ENCODE measurements at places on chromosomes 13 and 19. TPM values are rescaled to one million over a fixed set of nuclear protein-coding genes. Genes with fewer than 3 reads are reported as not detected.

The MVB12A gene
- total RNA-seq: 50.4 TPM

The LILRB3 gene
- total RNA-seq: not detected

The CYSLTR2 gene
- total RNA-seq: not detected

The SLC17A7 gene
- 1.1 TPM for total RNA-seq

The ZNF675 gene
- 31.5 TPM for total RNA-seq

The KL gene
- not detected for total RNA-seq

The ZNF626 gene
- total RNA-seq: 17.5 TPM

The UQCRFS1 gene
- total RNA-seq: 46.1 TPM

- H3K36me3 ChIP-seq: no peaks in the 10 kb centered on the region
- no peak overlapping the region for H3K4me3 ChIP-seq
- H3K27me3 ChIP-seq: no peaks in the 10 kb centered on the region
- H3K4me1 ChIP-seq: no peaks in the 10 kb centered on the region
Measured at GRCh38 chr13:75763512-75763911, 127.4 kb downstream of the LMO7 start.

- no peaks in the 10 kb centered on the region for H3K4me1 ChIP-seq
- no peak overlapping the region for H3K4me3 ChIP-seq
- H3K27ac ChIP-seq: no peak overlapping the region
- H3K27me3 ChIP-seq: no peaks in the 10 kb centered on the region
- no peak for DNase-seq
- H3K36me3 ChIP-seq: peaks cover under 1% of the 10 kb centered on the region
Measured at GRCh38 chr19:42189133-42189532, 28.3 kb downstream of the DEDD2 start.

- no peaks in the 10 kb centered on the region for H3K27me3 ChIP-seq
- no peak for DNase-seq
- no peaks in the 10 kb centered on the region for H3K36me3 ChIP-seq
- H3K4me3 ChIP-seq: no peak overlapping the region
- no peak overlapping the region for H3K27ac ChIP-seq
Measured at GRCh38 chr19:10946958-10947657, 13.7 kb upstream of the SMARCA4 start.

GRCh38 chr13:32528358-32528757 lies 10.2 kb downstream of the N4BP2L2 start:
- no peak overlapping the region for H3K27ac ChIP-seq
- DNase-seq: no peak
- peaks cover 16% of the 10 kb centered on the region for H3K36me3 ChIP-seq
- H3K27me3 ChIP-seq: no peaks in the 10 kb centered on the region
- no peaks in the 10 kb centered on the region for H3K4me1 ChIP-seq

DNA sequence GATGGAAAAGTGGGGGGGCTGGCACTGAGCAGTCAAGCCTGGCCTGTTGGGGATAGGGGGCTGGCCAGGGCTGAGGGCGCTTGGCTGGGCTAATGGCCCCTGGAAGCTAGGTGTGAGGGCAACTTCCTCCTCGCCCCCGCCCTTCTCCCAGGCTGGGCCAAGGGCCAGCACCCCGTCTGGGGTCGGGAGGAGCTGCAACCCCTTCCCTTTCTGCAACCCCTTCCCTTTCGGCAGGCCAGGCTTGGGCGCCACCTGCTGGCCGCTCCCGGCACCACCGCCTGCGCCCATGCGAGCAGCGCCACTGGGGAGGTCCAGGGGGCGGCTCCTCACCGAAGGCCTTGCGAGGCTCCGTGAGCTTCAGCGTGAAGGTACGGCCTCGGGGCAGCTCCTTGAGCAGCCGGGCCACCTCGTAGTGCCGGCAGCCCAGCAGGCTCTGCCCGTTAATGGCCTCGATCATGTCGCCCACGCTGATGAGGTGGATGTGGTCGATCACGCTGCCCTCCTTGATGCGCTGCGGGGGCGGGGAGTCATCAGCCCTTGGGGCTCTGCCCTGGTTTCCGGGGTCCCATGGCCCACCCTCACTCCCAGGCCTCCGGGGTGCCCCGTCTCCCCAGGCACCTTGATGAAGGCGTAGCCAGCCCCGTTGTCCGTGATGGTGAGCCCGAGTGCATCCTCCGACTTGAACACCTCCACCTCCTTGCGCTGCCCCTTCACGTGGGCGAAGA lies 5.0 kb upstream of the PTGER1 start:
- H3K4me1 ChIP-seq: no peaks in the 10 kb centered on the region
- no peak overlapping the region for H3K27ac ChIP-seq
- peaks cover 38% of the 10 kb centered on the region for H3K36me3 ChIP-seq
- no peak overlapping the region for H3K4me3 ChIP-seq
- peak; percentile 92 for DNase-seq

GRCh38 chr13:23468811-23469210 lies 35.3 kb upstream of the SACS start:
- no peak for DNase-seq
- H3K27me3 ChIP-seq: no peaks in the 10 kb centered on the region
- H3K27ac ChIP-seq: no peak overlapping the region
- H3K4me3 ChIP-seq: no peak overlapping the region
- no peaks in the 10 kb centered on the region for H3K36me3 ChIP-seq

GRCh38 chr13:97202761-97203160 lies 19.4 kb upstream of the MBNL2 start:
- no peak for DNase-seq
- H3K36me3 ChIP-seq: no peaks in the 10 kb centered on the region
- H3K4me1 ChIP-seq: no peaks in the 10 kb centered on the region
- H3K27me3 ChIP-seq: no peaks in the 10 kb centered on the region

DNA sequence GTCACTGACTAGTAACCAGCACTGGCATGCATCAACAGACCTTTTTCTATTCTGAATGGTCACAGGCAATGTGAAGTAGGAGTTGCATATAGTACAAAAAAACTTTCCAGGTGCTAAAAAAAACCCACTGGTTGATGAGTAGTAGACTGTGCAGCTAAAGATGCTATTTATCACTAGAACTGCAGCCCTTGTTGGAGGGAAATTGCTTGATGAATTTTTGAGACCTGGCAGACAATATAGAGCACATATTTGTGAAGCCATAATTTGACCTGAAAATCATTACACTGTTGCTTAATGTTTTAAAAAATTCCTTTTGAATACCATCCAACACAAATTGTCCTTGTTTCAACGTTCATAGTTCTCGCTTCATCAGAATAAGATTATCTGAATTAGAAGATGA lies 441.0 kb downstream of the KLF12 start:
- H3K4me3 ChIP-seq: no peak overlapping the region
- no peak for DNase-seq

- no peak for DNase-seq
- H3K4me3 ChIP-seq: no peak overlapping the region
- H3K27ac ChIP-seq: no peak overlapping the region
- H3K27me3 ChIP-seq: no peaks in the 10 kb centered on the region
- no peaks in the 10 kb centered on the region for H3K36me3 ChIP-seq
Measured at GRCh38 chr13:50995854-50996253, 86.3 kb downstream of the RNASEH2B start.

Data from H9 (cell line).